Tracheal epithelial cell (primary cell): ENCODE measurements at places on chromosomes 12 and 14. TPM values are rescaled to one million over a fixed set of nuclear protein-coding genes. Genes with fewer than 3 reads are reported as not detected.

The GLIPR1L1 gene
- total RNA-seq, result not detected in 2 replicates

The CPM gene
- 7.5 and 19.8 TPM in 2 replicates for total RNA-seq

The DYNC1H1 gene
- total RNA-seq, result 296 and 381 TPM in 2 replicates

The KRT73 gene
- total RNA-seq, result not detected in 2 replicates

The ESR2 gene
- total RNA-seq, result under 0.01 and 0.24 TPM in 2 replicates

The PLEK2 gene
- total RNA-seq, result 50.1 and 88.7 TPM in 2 replicates

The DPY19L2 gene
- total RNA-seq, result under 0.01 and 1.7 TPM in 2 replicates

The KCNC2 gene
- not detected in 2 replicates for total RNA-seq

The SLC25A3 gene
- total RNA-seq, result 564 and 597 TPM in 2 replicates

The MSRB3 gene
- 1.7 and 5.8 TPM in 2 replicates for total RNA-seq

The IL26 gene
- not detected in 2 replicates for total RNA-seq

The CLEC6A gene
- not detected in 2 replicates for total RNA-seq

The ANKS1B gene
- total RNA-seq, result 0.48 TPM in 1 of 2 replicates, not detected in the other

The TIMELESS gene
- 3.0 and 3.4 TPM in 2 replicates for total RNA-seq

The LHX5 gene
- total RNA-seq, result 0.21 and 0.24 TPM in 2 replicates

The PCED1B gene
- total RNA-seq, result 0.48 and 0.85 TPM in 2 replicates

The PLEKHG3 gene
- total RNA-seq, result 56.1 and 101 TPM in 2 replicates

The KRT79 gene
- total RNA-seq, result 0.21 and 0.24 TPM in 2 replicates

The INSM2 gene
- total RNA-seq, result not detected in 2 replicates

The TAS2R13 gene
- 0.48 and 0.64 TPM in 2 replicates for total RNA-seq
